NCI-H526 treated with DMSO at 0.1 percent for 48 hours (cell line): ENCODE measurements at places on chromosomes 6 and 20.
A peak's percentile ranks its signal among the peaks of the same experiment; 100 is the strongest.

GRCh38 chr6:131917318-131917717 is 33.9 kb downstream of the CCN2 start:
- no peak for DNase-seq

DNA sequence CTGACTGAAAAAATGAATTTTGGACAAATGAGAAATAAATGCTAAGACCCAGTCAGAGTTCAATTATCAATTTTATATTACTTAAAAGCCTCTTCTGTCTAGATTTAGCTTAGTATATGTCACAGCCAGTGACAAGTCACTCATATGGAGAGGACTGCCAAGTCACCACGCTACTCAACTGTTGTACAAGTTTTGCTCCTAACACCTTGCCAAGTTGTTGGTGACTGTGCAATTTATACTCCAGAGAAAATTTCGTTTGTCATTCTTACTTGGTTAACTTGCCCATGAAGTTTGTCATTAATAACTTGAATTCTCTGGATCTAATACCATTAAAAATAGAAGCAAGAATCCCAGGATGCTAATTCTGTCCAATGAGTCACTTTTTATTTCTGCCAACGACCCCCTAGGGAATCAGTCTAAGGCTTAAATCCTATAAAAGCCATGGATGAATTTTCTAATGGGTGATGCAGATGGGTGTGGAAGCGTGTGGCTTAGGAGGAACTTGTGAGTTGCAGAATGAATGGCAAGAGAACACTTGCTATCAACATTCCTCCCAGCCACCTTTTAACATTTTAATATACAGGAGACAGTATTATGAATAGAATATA is 30.4 kb upstream of the FBXO30 start:
- DNase-seq = no peak

DNA sequence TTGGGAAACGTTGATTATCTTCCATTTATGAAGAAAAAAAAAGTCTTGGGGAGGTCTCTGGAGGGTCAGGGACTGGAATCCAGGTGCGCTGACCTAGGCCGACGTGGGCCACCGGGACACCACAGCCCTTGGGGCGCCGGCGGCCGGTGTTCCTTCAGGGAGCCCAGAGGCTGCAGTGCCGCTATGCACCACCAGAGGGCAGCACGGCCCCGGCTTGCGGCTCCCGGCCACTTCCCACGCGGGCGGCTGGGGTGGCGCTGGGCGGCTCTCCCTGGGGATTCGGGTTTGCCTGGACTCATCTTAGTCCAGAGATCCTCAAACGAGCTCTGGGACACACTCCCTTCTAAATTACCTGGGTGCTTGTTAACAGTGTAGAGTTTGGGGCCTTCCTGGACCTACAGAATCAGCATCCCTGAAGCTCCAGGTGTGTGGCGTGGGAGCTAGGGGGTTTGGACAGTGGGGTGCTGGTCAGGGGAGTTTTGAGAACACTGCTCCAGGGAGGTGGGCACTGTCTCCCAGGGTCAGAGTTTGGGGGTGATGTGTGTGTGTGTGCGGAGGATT is 23.0 kb upstream of the GTSF1L start:
- DNase-seq = peak; percentile 12

DNA sequence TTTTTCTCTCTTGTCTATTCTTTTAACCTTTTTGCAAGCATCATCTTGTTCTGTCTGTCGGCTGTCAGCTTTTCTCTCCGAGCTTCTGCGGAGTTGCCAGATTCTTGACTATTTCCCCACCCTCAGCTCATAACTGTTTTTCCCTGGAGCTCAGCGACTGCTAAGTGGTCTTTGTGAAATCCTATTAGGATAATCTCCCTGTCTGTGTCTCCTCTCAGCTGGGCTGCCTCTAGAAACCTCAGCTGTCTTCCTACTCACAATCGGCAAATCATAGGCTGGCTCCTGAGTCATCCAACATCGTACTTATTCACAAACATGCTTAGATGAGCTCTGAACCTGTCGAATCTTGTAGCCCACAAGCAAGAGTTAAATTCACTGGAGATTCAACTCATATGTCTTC is 332.3 kb downstream of the PTPRT start:
- DNase-seq = no peak

DNA sequence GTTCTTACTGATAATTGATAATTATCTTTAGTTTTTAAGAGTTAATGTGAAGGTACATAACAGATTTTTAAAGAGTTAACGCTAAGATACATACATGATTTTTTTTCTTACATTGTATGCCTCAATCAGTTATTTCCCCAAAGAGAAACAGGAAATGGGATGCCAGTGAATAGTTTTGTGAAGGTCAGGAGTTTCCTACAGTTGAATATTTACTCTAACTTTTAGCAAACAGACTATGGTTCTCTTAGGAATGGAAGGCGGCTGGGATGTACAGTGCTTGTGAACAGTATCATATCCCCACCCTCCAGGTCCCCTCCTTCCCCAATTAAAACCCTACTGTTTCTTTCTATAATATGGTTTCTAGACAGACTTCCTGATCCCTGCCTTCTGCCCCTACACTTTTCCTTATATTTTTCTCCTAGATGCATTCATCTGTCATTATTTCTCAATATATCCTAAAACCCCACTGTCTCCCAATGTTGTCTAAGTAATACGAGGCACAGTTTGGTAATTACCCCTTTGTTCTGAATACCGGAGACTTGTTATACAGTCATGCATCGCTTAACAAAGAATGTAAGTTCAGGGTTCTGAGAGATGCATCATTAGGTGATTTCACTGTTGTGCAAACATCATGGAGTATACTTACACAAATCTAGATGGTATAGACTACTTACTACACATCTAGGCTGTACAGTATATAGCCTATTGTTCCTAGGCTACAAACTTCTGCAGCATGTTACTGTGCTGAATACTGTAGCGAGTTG is 29.2 kb downstream of the SLC35A1 start:
- no peak for DNase-seq

GRCh38 chr6:149887343-149887742 is 10.6 kb downstream of the RAET1E start:
- DNase-seq = no peak

- peak; percentile 16 for DNase-seq
These were observed 423.1 kb downstream of the MAFB start for GRCh38 chr20:40265825-40266533.

DNA sequence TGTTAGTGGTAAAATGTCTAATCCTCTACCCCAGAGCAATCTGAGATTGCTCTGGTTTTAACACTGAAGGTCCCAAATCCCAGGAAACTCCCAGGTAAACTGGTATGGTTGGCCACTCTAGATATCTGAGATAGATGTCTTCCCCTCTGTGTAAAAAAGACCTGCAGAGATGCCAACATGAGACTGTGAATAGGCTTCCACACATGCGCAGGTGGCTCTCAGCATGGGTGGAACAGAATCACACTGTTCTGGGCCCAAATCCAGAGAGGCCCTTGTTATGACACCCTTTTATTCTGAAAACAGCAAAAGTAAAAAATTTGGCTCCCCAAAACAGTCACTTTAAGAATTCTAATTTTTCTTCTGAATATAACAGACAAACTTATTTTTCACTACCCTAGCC is 88.7 kb upstream of the BMP5 start:
- no peak for DNase-seq

GRCh38 chr20:59605601-59606364 is 1.4 kb downstream of the PHACTR3 start:
- no peak for DNase-seq

DNA sequence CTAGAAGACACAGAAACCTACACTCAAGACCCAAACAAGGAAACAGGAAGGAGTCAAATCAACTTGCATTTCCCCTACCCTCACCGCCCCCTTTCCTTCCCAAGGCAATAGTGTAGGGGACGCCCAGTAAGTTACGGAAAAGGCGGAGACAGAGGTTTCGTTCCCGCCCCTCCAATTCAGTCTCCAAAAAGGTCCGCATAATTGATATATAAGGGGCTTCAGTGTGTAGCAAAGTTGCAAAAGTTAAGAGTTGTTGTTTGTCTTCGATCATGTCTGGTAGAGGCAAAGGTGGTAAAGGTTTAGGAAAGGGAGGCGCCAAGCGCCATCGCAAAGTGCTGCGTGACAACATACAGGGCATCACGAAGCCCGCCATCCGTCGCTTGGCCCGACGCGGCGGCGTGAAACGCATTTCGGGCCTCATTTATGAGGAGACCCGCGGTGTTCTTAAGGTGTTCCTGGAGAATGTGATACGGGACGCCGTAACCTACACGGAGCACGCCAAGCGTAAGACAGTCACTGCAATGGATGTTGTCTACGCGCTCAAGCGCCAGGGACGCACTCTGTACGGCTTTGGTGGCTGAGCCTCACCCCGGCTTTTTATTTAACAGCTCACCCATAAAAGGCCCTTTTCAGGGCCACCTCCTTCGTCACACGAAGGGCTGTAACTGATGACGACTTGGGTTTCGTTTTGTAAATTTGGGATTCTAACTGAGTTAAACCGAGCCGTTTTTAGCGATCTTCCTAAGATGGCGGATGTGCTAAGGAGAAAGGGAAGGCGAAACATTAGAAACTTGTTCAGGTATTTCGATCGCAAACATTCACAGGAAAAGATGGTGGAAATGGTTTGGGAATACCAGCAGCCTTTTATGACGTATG is 124.6 kb upstream of the BTN3A2 start:
- DNase-seq = no peak

GRCh38 chr6:134584847-134585516 is 267.1 kb upstream of the SGK1 start:
- DNase-seq = no peak

DNA sequence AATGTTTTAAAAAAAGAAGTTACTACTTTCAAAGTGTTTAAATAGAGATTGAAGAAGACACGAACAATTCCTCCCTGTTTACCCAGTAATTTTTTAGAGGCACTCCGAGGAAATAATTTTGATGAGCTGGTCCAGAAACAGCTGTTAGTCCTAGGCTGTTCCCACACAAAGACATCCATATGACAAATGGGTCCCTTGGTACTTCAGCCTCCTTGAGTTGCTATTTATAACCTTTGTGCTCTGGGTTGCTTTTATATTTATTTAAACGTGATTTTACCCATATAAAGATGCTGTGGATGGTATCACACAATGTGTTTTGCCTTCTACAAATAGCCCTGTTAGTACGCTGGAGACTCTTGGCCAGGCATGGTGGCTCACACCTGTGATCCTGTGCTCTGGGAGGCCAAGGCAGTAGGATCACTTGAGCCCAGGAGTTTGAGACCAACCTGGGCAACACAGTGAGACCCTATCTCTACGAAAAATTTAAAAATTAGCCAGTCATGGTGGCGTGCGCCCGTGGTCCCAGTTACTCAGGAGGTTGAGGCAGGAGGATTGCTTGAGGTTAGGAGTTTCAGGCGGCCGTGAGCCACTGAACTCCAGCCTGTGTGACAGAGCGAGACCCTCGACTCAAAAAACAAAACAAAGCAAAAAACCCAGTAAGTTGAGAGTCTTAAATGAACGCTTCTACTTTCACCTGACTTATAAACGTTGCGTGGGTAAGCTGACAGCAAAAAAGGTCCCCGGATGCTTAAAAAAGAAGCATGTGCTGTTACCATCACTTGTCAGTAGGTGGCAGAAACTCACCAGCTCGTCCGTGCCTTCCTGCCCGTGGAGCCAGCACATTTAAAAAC is 56.9 kb upstream of the ARMH2 start:
- peak; percentile 18 for DNase-seq

DNA sequence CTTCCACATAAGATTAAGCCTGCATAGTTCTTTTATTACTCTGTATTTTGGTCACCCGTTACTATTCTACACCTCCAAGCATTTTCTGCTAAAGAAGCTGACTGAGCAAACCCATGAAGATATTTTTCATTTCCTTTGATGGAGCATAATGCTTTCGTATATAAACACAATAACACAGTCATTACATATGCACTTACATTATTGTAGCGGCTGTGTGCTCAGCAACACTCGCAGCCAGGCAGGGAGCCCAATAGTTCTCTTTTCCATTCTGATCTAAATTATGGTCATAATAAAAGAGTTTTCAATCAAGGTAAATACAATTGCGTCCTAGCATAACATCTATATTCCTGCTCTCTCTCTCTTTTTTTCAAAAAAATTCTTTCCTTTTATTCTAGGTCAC is 69.6 kb upstream of the TFB1M start:
- no peak for DNase-seq
